ENCODE measurements at places on chromosomes 7 and 10.

DNA sequence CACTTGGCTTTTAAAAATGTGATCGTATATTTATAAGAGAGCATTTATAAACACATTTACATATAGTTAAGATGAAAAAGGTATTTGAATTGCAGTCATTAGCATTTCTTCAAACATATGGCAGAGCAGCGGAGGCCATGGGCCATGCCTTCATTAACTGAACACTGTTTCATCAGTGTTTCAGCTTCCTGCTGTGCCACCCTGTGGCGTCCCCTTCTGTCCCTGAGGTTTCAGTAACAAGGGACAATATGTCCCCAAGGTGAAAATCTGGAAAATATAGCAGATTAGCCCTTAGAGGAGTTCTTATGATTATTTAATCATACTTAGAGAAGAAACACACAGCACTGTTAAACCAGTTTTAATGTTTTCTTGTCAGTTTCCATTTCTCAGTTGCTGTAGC lies 577.8 kb downstream of the ETV1 start:
- DNase-seq, result no peak

- DNase-seq, result no peak
These were observed 38.2 kb downstream of the SLC29A4 start for GRCh38 chr7:5320802-5321396.

DNA sequence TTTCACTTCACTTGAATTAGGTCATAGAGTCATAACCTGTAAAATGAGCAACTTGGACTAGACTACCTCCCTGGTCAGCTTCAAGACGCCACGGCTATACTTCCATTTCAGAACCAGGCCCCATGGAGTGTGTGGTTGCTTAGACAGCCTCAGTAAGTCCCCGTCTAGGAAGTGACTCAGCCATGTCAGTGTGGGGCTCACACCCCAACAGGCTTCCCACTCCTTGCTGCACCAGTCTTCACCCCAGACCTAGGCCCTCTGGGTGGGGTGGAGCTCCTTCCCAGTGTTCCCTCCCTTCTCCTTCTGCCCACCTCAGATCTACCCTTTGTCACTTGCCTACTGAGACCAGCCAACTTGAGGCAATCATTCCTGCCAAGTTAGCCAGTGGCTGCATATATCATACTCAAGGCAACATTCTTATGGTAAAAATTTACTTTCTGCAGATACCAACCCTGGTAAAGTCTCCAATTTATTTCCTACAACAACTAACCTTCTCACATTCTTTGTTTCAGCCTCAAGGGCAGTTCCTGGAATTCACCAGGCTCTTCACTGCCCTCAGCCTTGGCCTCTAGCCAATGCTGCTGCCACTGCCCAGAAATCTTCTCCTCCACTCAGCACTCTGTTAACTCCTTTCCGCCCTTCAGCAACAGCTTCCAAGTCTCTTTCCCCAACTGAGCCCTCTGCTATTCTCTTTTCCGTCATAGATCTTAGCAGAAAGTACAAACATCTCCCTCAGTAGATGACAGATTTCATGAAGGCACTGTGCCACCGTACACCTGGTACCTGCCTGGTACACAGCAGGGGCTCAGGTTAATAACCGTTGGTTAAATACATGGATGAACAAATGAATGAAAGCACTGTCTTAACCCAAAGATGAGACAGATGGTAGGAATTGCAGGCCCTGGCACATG lies 31.3 kb upstream of the ZNRF2 start:
- DNase-seq, result peak; percentile 48

GRCh38 chr10:79430936-79431335 lies 14.5 kb downstream of the ZCCHC24 start:
- DNase-seq, result no peak

- DNase-seq, result peak; percentile 64
These were observed 49.9 kb upstream of the CD36 start for GRCh38 chr7:80588591-80588990.

- no peak for DNase-seq
These were observed 65.4 kb downstream of the CDK14 start for GRCh38 chr7:90661290-90662151.

DNA sequence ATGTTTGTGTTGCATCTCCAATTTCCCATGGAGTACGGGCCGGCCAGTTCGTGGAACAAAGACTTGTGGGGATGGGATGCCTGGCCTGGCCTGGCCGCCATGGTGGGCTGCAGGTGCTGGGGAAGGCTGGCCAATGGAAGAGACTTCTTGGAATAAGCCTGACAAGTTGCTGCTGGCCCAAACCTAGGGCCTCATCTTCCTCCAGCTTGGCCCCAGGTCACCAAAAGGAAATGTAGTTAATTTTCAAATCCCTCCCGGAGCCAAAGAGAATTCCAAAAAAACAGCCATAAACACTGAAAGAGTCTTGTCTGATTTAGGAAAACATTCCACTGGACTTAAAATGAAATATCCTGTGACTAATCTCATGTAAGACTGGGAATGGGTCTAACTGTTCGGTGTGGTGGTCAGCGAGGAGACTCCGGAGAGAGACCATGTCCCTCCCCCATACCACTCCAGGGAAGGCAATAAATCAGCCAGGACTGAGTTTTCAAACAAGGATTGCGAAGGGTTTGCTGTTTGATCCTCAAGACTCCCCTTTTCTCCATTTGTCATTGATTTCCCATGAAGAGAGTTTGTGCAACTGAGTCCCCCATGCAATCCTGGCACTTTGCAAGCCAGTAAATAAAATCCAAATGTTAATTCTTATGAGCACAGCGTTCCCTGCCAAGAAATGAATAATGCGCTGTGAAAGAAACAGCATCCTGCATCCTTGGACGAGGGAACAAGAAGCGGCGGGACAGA lies 128.7 kb upstream of the HABP2 start:
- DNase-seq, result no peak

DNA sequence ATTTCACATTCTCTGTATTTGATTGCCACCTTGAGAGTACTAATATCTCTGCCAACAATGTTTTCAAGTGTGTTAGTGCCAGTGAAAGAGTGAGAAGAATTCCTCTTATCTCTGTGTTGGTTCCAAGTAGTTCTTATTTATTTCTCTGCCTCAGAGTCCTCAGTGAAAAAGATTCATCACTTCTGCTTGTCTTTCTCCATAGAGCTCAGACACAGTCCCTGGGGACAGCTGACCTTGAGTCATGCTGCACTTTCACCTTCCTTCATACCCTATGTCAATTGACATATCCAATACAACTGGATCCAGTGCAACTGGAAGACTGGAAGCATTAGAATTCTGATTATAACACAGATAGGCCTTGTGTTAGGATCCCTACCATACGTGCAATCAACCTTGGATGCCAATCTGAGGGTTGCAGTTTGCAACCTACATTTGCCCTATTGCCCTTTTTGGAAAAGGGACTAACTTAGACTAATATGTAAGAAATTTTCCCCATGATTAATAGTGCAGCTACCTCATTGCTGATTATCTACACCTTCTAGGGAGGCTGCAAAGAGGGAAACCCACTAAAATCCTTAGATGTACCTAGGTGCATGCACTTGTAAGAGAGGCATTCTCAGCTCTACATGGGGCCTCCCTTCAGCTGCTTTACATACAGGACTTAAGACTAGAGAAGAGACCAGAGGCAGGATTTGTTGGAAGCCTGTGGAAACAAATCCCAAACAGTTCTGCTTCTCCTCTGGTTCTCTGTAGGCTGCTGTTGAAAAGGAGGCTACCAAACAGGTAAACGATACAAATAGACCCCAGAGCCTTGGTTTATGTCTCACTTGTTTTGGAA lies 8.4 kb downstream of the IFIT2 start:
- no peak for DNase-seq

- DNase-seq, result no peak
These were observed 39.6 kb downstream of the GPRIN2 start for GRCh38 chr10:46516660-46517416.

DNA sequence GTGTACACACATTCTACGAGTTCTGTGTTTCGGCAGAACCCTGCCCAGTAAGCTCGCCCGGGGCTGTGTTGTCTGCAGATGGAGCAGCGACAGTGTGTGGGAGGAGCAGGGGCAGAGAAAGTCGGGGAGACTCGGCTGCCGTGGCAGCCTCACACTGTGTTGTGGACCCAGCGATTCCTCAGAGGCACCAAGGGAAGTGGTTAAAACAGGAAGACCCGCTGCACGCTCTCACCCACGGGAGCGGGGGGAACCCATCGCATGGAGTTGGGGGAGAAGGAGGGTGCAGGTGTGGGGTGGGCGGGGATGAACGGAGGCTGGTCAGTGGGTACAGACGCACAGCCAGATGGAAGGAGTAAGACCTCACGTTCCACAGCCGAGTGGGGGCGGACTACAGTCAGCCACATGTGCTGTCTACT lies 250.2 kb downstream of the ELFN1 start:
- DNase-seq, result no peak

- DNase-seq, result peak; percentile 36
These were observed 65.3 kb downstream of the SGCE start for GRCh38 chr7:94590526-94591162.

All from OCI-M1 (cell line).